ENCODE measurements at places on chromosomes 3 and 15.

DNA sequence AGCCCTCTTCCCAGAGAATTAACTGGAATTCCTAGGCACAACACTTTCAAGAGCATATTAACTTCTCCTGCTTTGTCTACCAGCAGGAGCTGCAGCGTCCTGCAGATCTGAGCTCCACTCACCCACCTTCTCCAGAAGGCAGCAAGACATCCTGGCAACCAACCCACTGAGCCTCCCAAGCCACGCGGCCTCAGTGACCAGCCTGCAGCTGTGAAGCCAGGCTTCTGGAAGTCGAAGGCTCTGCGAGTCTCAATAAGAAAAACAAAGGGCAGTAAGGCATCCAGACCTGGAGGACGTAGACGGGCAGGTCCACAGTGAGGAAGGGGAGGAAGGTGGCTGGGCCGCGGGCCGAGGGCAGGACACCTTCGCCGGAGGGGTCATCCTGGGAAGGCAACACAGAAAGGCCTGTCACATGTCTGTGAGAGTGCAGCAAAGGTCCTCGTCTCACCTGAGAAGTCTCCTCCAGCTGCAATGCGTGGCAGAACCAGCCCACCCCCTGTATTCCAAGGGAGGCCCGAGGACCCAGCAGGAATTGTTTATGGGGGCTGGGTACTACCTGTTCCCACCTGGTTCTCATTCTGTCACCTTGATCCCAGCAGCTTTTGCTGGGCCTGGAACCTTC lies 36.2 kb downstream of the ZXDC start:
- no peak for DNase-seq

GRCh38 chr3:130316169-130316568 lies 29.3 kb upstream of the COL6A5 start:
- DNase-seq, result no peak

- no peak for DNase-seq
Observed at GRCh38 chr15:39555885-39556284, 25.0 kb upstream of the THBS1 start.

- DNase-seq, result no peak
Observed at GRCh38 chr15:48888191-48888590, 10.3 kb downstream of the EID1 start.
